ENCODE measurements at places on chromosomes 12 and 14.

DNA sequence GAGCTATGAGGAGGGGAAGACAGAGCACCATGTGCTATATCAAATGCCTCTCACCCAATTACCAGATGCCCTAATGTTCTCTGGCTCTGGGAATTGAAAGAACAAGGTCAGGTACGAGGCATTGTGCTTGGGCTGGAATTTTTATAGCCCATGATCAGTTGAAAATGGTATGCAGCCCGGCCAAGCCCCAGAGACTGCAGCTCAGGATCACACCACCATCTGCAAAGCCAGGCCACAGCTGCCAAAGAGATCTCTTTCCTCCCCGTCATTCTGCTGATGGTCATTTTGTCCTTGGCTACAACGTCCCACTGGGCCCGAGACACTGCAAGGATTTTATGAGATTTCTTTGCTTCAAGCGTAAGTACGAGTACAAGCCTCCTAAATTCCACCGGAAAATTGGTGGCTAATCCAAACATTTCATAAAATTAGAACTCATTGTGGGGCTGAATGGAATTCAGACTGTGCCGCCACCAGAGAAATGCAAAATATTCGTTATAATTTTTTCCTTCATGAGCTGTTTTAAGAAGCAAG lies 15.1 kb downstream of the NUAK1 start:
- no peak for DNase-seq

DNA sequence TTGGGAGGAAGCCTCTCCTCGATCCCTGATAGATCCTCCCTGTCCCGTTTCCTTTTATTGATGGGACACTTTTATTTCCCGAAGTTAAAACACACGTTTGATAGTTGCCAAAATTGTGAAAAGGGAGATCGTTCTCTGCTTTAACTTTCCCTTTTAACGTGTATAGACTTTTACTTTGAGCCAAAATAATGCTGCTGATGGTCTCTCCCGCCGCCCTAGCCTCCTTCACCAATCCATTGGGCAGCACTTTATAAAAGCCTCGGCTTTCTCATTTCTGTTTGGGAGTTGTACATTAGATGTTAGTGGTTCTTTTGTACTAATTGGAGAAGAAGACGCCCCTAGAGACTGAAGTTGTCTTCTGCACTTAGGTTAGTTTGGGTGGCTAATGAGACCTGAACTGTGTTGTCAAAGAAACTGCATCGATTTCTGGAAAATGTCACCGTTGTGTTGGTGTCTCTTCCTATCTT lies 1.4 kb downstream of the TMTC2 start:
- no peak for DNase-seq

- DNase-seq = no peak
These were observed 111.7 kb downstream of the DNAI7 start for GRCh38 chr12:25083211-25083610.

DNA sequence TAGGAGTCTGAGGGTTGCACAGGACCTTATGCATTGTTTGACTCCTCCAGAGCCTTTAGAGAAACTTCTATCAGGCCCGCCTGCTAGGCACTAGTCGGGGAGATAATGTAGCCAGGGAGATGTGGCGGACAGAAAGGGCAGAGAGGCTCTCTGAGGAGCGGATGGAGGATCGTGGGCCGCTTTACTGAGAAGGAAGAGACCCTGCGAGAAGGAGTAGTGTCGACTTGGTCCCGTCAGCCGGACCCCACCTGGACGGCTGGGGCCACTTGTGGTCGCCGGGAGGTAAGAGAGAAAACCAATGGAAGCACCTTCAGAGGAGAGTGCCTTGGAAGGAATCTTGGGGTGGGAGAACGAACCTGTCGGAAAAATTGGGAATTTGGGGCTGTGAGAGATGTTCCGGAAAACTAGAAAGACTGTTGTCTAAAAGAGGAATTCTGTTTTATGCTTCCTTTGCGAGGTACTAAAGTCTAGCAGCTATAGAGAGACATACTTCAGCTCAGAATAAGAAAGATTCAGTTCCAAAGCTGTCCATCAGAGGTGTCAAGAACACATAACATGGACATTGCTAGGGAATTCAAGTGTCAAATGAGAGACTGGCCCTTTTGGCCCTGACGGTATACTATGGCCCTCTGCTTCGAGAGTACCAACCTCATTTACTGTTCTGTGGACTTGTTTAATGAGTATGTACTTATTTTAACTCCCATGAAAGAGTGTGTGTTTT lies 660 bp upstream of the MCRS1 start:
- no peak for DNase-seq

- DNase-seq = peak; percentile 27
These were observed 449.4 kb upstream of the OR4E1 start for GRCh38 chr14:22122829-22123560.

DNA sequence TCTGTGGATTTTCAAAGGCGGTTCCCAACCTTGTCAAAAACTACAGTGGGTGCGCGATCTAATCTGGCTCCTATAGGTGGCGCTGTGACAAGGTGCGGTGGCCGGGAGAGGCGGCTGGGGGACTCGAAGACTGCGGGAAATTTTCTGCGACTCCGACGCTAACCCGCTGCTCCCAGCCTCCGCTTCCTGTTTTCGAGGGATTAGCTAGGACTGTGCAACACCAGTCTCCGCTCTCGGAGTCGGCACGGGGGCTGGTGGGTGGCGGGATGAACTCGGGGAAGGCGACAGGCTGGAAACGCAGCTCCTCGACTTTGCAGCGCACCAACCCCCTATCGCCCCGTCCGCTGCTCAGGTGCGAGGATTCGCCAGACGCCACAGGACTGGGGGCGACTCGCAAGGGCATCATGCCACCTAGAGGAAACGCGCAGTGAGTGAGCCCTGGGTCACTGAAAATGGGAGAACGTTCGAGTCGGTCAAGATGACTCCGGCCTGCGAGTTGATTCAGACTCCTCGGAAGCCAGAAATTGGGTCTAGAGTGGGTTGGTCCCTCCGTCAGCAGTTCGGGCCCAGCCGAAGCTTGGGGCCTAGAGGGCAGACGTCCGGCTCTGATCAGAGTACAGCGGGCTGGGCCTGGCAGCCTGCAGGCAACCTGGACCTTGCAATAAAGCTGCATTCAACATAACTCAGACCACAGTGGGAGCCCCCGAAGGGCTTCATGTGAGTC lies 5.5 kb upstream of the PAX9 start:
- no peak for DNase-seq

- no peak for DNase-seq
These were observed 19.0 kb upstream of the SMOC1 start for GRCh38 chr14:69860221-69860620.

- no peak for DNase-seq
These were observed 31.5 kb downstream of the SLC6A12 start for GRCh38 chr12:182381-182892.

DNA sequence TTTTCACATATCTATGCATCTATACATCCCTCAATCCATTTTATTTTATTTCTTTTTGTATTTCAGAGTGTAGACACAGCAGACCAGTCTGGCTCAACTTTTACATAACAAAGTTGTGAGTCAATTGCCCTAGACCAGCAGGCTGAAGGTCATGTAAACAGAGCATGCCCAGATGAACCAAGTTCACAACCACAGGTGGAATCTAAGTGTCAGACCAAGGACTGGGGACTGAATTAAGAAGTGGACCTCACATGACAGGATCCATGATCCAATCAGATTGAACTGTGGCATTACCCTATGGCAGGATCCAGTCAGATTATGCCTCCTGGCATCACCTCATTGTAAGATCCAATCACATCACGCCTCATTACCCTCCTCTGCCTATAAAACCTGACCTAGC lies 455.8 kb downstream of the SOX5 start:
- no peak for DNase-seq

DNA sequence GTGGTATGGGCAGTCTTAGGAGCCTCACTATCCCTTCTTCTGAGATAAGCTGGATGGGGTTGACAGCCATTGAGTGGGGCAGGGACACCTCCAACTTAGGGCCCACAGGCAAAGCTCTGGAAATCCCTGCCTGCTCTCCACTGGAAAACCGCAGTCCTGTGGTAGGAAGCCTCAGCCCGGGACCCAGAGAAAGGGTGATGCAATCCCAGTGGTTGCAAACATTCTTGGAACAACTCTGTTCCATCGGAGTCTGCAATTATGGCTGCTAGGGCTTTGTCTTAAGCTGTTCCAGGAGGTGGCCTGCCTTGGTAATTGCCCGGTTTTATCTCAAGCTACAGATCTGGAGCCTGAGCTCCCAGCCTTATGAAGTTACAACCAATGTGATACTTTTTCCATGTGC lies 133.4 kb downstream of the DICER1 start:
- DNase-seq = no peak

GRCh38 chr12:15797818-15798217 lies 8.6 kb upstream of the EPS8 start:
- no peak for DNase-seq

GRCh38 chr12:101044512-101045059 lies 165.5 kb downstream of the SLC5A8 start:
- DNase-seq = no peak

- no peak for DNase-seq
These were observed 147.1 kb downstream of the PAPOLA start for GRCh38 chr14:96649327-96649601.

DNA sequence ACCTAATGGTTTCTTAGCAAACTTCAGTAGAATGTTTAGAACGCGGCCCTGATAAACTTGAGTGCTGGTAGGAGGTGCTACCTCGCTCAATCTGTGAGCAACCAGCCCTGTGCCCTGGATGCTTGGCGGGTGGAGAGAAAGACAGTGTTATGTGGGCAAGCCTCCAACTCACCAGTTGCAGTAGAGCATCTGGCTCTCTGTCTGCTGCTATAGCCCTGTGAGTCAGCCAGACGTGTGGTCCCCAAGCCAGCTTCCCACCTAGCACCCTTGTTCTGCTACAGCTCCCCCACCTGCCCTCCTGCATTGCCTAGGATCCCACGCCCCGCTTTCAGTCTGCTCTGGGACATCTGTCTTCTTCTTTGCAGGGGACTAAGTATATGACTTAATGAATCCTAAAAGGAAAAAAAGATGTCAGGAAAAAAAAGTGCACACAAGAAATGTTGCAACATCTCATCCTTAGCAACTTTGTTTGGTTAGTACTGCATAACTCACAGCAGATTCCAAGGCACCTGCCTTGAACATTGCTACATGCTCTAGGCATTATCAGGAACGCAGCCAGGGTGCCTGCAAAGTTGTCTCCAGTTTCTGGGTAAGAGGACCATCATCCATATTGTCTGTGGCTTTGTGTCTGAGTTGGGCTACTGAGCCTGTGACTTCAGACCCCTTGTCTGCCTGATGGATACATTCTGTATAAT lies 13.6 kb downstream of the SNRNP35 start:
- DNase-seq = no peak

- no peak for DNase-seq
These were observed 1.6 kb downstream of the CMKLR1 start for GRCh38 chr12:108337235-108338223.

DNA sequence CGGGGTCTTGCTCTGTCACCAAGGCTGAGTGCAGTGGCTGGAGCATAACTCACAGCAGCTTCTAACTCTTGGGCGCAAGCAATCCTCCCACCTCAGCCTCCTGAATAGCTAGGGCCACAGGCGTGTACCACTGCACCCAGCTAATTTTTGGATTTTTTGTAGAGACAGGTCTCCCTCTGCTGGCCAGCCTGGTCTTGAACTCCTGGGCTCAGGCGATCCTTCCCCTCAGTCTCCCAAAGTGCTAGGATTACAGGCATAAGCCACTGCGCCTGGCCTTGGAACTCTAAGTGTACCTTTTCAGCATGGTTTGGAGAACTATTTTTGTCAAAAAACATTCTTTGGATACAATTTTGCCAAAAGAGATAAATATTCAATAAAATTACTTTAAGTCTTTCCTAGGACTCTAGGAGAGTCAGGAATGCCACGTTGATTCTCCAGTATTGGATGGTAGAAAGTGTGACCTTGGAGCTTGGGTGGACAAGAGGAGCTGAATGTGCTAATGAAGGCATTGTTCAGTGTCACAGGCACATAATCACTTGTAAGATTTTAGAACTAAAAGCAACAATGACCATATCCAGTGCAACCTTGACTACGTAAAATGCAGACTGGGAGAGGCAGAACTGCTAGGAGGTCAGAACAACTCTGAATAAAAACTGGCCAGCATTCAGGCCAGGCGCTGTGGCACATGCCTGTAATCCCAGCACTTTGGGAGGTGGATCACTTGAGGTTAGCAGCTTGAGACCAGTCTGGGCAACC lies 2.8 kb downstream of the SRSF9 start:
- DNase-seq = peak; percentile 56

- DNase-seq = no peak
These were observed 920.5 kb downstream of the NRXN3 start for GRCh38 chr14:79090641-79091180.

GRCh38 chr12:75414671-75415070 lies 23.8 kb downstream of the GLIPR1L2 start:
- no peak for DNase-seq

GRCh38 chr12:58272461-58272860 lies 331.1 kb downstream of the ATP23 start:
- DNase-seq = no peak

DNA sequence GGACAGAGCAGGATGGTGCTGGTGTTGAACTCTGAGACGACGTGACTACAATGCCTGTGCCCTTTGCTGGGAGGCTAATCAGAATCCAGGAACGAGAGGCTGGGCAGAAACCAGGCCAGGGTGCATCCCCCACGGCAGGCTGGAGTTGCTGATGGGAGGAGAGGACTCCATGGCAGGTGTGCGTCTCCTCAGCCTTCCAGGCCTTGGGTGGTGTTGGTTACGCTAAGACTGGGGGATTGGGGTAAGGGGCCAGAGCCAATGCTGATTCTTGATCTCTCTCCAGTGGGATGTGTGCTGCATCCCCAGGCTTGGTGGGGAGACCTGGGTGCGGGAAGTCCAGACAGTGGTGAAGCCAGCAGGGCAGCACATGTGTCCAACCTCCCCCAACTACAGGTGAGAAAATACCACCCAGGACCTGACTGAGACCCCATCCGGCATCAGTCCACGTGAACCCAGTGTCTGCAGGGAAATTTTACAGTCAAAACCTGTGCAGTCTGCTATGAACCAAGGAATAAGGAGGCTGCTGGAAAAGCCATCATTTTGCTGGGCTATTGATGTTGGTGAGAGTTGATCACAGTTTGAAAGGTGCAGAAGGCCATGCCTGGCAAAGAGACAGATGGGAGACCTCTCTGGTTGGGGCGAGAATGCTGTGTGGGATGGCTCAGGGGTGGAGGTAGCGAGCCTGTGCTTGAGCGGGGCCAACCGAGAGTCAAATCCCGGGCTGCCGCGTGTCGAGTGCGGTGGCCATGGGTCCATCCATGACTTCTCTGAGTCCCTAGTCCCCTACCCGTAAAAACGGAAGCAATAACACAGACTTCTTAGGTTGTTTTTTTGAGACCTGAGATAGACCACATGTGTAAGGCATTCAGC lies 89.8 kb downstream of the NTF3 start:
- DNase-seq = no peak

DNA sequence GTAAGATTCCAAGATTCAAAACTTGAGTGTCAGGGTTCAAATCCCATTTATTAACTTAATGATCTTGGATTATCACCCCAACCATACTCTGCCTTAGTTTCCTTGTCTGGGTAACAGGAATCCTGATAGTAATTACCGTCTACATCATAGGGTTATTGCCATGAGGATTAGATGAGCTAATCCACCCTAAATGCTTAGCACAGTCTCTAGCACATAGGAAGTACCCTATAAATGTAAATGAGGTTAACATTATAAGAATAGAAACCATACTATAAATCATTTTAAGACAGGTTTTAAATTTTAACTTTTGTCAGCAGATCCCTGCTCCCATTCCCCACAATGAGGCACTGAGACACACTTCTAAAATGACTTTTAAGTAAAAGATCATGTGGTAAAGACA lies 36.5 kb downstream of the DBX2 start:
- DNase-seq = no peak
